ENCODE measurements at places on chromosomes 1 and 21.

DNA sequence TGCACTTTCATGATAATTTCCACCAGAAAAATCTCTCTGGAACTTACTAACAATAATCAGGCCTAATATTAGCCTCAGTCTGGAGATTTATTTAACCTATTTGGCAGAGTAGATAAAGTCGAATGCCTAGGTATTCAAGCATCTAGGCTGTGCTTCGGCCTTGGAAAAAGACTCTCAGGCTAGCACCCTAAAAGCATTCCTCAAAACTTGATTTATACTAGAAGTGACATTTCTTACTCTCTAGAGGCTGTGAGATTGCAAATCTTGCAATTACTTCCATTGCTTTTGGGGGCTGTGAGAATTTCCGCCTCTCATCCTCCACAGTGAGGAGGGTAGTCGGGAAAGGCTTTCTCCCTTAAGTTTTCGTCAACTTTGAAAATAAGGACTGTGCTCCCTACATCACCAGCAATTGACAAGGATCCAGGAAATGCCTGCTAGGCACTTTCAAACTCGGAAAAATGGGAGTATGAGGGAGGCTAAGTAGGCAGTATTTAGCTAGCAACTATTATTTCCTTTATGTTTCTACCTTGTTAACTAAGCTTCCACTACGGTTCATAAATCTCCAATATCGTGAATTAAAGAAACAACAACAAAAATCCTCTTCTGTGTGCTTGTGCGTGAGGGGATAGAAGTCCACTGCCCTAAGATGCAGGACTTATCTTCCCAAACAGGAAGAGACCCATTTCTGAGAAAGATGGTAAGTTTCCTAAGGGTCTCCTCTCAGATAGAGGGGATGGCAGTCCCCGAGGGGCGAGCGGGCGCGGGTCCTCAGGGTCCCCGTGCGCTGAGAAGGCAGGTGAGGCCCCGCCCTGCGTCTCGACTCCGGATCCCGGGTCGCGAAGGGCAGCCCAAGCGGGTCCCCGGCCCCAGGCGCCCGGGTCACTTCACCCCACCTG lies 1.1 kb upstream of the LMO4 start:
- no peak for DNase-seq

DNA sequence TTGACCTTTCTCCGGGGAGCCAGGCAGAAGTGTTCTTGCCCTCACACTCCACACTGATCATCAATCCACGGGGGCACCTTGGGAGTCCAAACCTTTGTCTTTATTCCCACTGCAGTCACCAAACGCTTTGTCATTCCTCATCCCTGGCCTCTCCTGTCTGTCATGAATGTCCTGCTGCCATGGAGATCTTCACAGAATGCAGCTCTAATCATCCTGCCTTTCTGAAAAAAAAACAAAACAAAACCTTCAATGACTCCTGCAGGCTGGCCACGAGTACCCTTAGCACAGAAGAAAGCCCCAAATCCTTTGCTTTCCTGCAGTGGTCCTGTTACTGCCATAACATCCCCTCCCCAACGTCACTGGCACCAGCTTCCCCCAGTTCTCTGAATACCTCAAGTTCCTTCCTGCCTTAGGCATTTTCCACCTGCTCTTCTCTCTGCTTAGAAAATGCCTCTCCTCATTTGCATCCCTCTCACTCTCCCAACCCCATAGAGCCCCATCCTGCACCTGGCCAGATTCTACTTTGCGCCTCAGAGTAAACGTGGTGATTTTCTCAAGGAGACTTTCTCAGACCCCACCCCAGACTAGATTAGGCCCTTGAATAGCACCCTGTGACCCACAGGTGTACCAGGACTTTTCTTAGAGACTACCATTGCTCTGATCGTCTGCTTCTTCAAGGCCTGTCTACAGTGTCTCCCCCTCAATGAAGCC lies 131.2 kb downstream of the AK5 start:
- no peak for DNase-seq

DNA sequence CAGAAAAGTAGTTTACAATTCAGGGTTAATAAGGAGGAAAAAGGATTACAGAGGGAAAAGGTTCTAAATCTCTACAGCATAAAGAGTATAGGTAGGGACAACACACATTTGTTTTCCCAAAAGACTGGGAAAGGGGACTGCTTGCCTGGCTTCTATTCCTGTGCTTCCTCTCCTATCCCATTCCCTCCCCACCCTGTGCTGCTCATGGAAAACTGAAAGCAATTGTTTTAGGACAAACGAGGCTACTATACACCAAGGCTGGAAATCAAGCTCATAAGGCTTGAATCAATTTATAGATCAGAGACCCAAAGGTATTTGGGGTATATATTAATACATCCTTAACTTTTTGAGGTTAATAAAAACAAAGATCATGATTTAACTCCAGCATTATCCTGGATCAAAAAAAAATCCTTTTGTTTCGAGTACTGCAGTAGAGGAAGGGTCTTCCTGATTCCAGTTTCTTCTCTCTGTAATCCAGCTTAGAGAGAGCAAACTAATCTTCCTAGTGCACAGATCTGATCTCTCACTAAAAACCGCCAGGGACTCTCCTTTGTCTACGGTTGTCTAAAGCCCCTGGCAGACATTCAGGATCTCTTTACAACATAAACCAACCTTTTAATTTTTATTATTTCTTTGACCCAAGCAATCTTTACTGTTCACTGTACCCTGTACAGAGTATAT lies 37.4 kb upstream of the A3GALT2 start:
- DNase-seq: no peak

- DNase-seq: no peak
These were observed 778.7 kb upstream of the PRMT6 start for GRCh38 chr1:106277786-106278185.

DNA sequence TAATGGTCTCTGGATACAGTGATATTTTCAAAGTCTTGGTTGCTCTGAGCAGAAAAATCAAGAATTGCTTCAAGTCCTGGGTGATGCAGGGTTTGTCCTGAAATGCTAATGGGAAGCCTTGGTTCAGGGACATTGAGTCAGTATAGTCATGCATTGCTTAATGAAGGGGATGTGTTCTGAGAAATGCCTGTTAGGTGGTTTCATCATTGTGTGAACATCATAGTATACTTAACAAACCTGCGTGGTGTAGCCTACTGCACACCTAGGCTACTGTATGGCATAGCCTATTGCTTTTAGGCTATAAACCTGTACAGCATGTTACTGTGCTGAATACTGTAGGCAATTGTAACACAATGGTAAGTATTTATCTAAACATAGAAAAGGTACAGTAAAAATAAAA lies 36.4 kb downstream of the TBCE start:
- no peak for DNase-seq

DNA sequence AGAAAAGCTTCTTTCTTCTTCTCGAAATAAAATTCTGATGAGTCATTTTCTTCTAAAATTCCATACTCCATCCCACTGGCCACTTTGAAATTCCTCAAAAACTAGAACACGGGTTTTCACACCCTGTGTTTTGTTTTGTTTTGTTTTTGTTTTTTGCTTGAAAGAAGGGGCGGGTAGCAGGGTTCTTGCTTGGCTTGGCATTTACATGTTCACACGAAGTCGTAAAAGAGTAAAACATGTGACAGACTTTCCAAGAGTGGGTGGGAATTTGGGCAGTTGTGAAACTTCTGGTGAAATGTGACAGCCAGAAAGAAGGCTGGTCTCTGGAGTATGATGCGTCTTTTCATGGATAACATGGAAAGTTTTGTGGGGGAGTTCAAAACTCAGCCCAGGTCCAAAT lies 47.1 kb upstream of the FMN2 start:
- no peak for DNase-seq

DNA sequence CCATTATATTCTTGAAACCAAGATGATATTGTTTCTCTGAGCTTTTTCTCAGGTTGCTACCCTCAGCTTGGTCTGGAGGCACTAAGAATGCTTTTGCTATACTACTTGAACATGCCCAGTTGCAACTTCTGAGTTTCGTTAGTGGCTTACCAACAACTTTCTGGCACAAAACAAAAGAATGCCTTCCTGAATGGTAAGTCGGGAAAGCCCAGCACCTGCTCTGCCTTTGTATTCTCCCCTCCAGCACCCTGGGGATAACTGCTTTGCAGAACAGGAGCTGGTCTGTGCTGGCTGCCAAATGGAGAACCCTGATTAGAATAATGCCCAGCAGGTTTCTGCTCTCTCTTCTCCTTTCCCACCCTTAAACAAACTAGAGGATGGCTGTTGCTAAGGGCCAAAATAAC lies 149.3 kb downstream of the TGFB2 start:
- DNase-seq: no peak

DNA sequence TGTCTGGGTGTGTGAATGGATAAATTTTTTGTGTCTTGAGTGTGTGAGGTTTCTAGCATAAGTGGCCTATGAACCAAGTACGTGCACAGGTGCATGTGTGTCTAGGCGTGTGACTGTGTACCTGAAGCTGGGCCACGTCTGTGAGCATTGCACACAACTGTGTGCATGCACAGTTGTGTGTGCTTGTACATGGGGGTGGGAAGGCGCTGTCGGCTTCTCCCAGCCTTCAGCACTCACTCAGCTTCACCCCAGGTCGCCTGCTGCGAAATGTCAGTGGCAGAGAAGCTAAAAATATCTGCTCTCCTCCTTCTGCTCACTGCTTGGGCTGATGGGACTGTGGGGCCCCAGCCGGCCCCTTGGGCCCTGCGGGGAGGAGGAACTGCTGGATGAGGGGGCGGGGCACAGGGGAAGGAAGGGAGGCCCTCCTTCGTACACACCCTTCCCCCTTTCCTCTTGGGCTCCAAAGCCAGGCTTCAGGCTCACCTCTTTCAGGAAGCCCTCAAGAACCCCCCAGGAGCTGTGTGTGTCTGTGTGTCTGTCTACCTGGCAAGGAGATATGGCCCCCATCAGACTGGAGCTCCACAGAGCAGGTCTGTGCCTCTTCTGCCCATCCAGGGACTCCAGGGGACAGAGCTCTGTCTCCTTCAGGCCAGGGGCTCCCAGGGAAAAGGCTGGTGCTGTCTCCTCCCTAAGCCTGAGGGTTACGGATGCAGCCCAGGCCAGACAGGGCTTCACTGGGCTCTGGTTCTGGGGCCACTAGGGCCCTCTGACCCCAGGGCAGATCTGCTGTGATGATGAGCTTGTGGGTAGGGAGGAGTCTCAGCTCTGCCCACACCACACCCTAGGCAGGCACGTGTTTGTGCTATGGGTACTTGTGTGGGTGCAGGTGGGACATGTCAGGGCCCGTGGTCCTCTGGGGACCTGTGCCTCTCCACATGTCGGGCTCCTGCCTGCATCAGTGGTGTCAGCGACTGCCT lies 35.6 kb upstream of the WASF2 start:
- no peak for DNase-seq

DNA sequence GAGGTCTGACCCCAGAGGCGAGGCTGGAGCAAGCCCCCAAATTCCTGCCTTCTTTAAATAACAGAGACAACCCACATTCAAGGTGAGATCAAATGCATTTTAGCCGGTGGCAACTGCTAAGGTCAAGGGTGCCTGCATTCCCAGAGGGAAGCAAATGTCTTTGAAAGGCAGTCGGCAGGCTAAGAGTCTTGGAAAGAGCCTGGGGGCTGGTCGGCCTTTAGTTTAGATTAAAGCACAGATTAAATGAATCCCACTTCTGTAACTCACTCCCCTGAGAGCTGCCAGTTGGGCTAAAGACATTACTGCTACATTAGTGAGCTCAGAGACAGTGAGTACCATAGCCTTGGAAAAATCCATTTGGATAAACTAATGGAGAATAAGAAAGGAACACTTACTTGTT lies 59.2 kb downstream of the HTR6 start:
- DNase-seq: no peak

GRCh38 chr1:43946236-43947060 lies at the start of gene IPO13:
Gene IPO13, plus strand, starts transcription at chr1:43946950. Its CDS starts 651 bp downstream, at chr1:43947601.
- DNase-seq: peak; percentile 72

- no peak for DNase-seq
These were observed 2.1 kb downstream of the RYR2 start for GRCh38 chr1:237043846-237044636.

DNA sequence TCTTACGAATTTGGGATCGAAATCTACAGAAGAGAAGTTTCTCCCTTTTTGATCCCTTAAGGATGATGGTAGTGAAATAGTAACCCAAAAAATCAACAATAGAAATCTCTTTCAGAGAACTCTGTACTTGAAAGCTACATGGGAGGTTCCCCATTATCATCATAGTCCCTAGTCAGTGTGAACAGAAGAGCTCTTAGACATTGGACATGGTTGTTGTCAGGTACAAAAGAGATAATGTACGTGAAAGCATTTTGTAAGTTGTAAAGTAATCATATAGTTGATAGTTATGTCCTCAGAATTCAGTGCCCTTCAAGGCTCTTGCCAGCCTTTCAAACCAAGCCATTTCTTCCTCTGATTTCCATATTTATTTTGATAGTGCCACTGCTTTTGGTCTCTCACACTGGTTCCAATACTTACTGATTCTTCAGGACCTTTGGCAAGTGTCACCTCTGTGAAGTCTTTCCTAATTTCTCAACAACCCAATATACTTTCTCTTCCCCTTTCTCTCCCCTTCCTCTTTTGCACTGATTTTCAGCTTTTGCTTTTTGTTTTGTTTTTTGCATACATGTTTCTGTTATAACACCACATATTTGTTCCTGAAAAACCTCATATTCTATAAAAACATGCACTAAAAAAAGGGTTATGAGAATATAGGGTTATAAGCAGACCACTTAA lies 22.4 kb downstream of the VPS45 start:
- no peak for DNase-seq

DNA sequence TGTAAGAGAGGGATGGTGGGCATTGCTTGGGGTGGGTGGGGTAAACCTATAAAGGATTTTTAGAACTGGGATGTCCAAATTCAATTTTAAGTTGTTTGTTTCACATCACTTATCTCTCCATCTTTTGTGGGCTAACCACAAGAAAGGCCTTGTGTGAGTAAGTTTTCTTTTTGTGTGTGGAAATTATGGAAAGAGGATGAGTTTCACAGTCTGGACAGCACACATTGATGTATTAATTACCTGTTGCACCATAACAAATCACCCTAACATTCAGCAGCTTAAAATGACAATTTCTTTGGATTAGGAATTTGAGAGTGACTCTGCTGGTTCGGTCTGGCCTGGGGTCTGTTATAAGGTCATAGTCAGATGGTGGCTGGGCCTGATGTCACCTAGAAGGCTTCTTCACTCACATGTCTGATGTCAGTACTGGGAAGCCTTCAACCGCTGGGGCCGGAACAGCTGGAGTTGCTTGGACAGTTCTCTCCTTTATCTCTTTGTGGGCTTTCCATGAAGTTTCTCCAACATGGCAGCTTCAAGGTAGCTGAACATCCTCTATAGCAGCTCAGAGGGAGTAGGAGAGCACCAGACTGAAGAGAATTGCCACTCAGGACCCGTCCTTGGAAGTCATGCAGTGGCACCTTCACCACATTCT lies 2.0 kb upstream of the COL9A2 start:
- DNase-seq: no peak

All from stimulated activated CD8-positive, alpha-beta memory T cell treated with anti-CD3 and anti-CD28 coated beads, Interleukin-4, amount 100 ng/mL, for 1 hour (primary cell).